ENCODE measurements at places on chromosomes 5 and 9.

GRCh38 chr9:113895526-113895925 is 19.4 kb downstream of the ZNF618 start:
- DNase-seq = no peak

DNA sequence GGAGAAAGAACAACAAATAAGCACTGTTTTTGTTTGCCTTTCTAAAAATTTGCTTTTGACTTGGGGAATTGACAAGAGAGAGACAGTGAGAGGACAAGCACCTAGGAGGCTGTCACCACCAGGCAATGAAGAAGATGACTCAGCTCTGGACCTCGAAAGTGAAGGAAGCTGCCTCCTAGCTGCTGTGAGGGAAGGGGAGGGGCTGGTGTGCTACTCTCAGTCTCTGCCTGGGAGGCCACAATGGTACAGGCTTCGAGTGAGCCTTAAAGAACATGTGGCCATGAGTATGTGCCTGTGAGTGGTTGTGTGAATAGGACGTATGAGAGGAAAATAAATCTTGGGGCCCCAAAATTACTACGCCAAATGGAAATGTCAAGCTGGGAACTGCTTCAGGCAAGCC is 7.1 kb upstream of the PLK2 start:
- no peak for DNase-seq

GRCh38 chr9:8649160-8649559 is 849.6 kb upstream of the DMAC1 start:
- DNase-seq = no peak

GRCh38 chr5:31921852-31922305 is 252.2 kb downstream of the GOLPH3 start:
- no peak for DNase-seq

DNA sequence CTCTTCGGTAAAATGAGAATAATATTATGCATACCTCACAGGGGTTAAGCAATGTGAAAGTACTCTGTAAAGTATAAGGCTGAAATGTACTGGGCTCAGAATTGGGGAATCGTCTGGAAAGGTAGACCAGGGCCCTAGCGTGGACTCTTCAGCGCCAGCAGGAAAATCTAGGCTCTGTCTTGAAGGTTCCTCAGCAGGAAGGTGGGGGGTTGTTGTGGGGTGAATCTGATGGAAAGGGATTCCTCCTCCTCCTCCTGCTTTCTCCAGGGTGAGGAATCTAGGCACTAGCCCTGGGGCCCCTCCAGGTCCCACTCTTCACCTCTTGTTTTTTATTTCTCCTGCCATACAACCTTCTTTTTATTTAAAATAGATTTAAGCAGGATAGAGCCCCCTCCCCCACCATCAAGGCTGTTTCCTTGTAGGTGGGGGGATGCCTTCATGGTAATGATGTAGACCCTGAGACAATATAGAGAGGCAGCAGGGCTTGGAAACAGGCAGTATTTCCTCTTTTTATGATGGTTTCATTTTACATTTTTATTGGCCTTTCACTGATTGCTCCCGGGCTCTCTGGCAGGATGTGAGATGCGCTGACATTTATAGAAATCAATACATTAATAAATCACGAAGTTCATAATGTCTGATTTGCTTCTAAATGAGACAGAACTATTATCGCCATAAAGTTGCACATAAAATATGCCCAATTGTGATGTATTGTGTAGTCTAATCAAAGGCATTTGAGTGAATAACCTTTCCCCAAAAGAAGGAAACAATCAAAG is 78.9 kb upstream of the GABRP start:
- no peak for DNase-seq
